HCT116 (cell line): ENCODE measurements at places on chromosomes 1 and 21. TPM values are rescaled to one million over a fixed set of nuclear protein-coding genes. Genes with fewer than 3 reads are reported as not detected.

DNA sequence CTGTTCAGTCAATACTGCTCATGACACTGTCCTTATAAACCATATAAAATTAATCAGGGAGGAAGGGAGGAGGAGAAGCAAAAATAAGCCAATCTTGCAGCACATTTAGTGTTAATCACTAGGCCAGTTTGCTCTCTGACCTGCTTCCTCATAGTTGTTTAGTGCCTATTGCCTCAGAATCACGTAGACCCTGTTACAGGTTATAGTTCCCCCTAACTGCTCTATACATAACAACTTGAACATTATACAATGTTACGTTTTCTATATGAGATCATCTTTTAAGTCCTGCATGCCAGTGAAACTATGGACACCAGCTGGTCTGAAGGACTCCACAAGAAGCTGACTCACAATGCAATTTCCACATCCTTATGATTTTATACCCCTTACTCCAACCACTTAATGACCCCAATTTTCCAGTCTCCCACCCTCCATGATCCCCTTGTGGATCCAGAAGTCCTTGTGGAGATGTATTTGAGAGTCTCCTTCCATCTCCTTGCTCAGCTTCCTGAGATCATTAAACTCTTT is 34.9 kb upstream of the TACSTD2 start:
- H3K27ac ChIP-seq: no peak overlapping the region
- H3K4me3 ChIP-seq: no peak overlapping the region
- H3K27me3 ChIP-seq: no peaks in the 10 kb centered on the region
- H3K36me3 ChIP-seq: no peaks in the 10 kb centered on the region
- DNase-seq: no peak

DNA sequence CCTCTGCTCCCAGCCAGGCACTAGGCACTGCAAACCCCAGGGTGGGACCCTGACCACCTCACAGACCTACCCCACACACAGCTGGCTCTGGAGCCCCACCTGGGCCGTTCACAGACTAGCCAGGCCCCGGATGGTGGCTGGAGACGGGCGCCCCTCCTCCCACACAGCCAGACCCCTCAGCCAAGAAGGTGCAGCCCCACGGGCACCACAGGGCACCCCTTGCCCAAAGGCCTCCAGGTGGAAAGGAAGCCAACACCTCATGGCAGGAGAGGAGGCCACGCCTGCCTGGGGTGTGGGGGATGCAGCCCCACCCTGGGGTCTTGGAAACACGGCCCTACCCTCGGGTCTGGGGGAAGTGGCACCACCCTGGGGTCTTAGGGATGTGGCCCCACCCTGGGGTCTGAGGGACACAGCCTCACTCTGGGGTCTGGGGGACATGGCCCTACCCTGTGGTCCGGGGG is 44.6 kb downstream of the WNT9A start:
- no peak for DNase-seq
- no peaks in the 10 kb centered on the region for H3K36me3 ChIP-seq
- H3K27ac ChIP-seq: no peak overlapping the region

GRCh38 chr1:183003203-183003602 is 20.0 kb upstream of the LAMC1 start:
- DNase-seq: no peak
- H3K4me3 ChIP-seq: no peak overlapping the region
- no peak overlapping the region for H3K27ac ChIP-seq
- H3K36me3 ChIP-seq: no peaks in the 10 kb centered on the region

- no peaks in the 10 kb centered on the region for H3K27me3 ChIP-seq
- H3K4me1 ChIP-seq: peaks cover 25% of the 10 kb centered on the region
- H3K36me3 ChIP-seq: no peaks in the 10 kb centered on the region
- no peak for DNase-seq
These were observed 2.6 kb upstream of the TENT5B start for GRCh38 chr1:27015260-27015659.

DNA sequence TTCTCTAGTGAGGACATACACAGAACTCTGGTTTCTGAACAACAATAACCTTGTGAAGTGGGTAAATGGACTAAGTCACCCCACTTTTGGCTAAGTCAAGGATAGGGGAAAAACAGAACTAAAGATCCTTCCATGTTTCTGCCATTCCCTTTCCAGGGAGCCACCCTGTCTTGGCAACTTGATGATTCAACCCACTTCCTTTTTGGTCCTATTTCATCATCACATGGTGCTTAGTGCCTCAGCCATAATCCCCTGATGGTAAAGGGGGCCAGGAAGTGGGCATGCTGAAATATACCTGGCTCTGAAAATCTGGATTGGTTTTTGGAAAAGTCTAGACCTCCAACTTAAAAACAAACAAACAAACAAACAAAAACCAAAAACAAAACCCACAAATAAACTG is 206.4 kb upstream of the FOXD3 start:
- no peak overlapping the region for H3K4me3 ChIP-seq
- DNase-seq: no peak

DNA sequence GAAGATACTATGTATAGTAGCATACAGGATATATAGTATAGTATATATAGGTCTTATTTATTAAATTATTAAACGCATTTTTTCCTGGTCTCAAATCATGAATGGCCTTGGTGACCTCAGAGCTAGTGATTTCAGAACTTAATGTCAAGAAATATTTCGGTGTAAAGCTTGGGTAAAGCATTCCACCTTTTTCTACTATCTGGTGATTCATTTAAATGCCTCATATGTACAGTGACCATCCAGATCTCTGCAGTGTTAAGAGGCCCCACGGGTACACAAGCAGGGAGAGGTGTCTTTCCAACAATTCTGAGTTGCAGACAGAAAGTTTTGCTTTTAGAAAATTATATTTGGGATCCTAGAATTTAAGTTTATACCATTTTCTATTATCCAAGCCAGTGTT is 626.5 kb downstream of the PTPRC start:
- H3K4me1 ChIP-seq: no peaks in the 10 kb centered on the region
- no peak overlapping the region for H3K4me3 ChIP-seq
- H3K27me3 ChIP-seq: no peaks in the 10 kb centered on the region
- no peaks in the 10 kb centered on the region for H3K36me3 ChIP-seq
- DNase-seq: no peak

GRCh38 chr21:16419188-16419921 is 689.6 kb downstream of the USP25 start:
- DNase-seq: no peak
- H3K27ac ChIP-seq: no peak overlapping the region
- H3K36me3 ChIP-seq: no peaks in the 10 kb centered on the region
- H3K4me3 ChIP-seq: no peak overlapping the region
- H3K27me3 ChIP-seq: no peaks in the 10 kb centered on the region

DNA sequence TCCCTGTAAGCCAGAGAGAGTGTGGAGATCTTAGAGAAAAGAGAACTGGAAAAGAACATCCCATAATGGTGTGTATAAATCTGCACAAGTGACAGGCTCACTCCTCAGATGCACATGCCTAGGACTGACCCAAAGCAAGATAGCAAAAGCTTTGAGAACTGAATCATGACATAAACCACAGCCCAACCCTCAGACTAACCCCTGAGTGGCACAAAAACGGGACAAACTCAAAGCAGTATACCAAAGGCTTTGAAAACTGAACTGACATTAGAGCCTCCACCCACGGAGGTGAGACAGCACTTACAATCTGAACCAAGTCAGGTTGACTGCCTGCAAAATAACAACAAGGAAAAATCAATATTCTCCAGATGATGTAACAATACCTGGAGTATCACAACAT is 70.8 kb downstream of the TIAM1 start:
- peaks cover 18% of the 10 kb centered on the region for H3K4me1 ChIP-seq
- no peak for DNase-seq
- peak overlapping the region; percentile 35; the same call in 1 of the 2 replicates for H3K27ac ChIP-seq
- H3K36me3 ChIP-seq: no peaks in the 10 kb centered on the region
- no peak overlapping the region for H3K4me3 ChIP-seq

DNA sequence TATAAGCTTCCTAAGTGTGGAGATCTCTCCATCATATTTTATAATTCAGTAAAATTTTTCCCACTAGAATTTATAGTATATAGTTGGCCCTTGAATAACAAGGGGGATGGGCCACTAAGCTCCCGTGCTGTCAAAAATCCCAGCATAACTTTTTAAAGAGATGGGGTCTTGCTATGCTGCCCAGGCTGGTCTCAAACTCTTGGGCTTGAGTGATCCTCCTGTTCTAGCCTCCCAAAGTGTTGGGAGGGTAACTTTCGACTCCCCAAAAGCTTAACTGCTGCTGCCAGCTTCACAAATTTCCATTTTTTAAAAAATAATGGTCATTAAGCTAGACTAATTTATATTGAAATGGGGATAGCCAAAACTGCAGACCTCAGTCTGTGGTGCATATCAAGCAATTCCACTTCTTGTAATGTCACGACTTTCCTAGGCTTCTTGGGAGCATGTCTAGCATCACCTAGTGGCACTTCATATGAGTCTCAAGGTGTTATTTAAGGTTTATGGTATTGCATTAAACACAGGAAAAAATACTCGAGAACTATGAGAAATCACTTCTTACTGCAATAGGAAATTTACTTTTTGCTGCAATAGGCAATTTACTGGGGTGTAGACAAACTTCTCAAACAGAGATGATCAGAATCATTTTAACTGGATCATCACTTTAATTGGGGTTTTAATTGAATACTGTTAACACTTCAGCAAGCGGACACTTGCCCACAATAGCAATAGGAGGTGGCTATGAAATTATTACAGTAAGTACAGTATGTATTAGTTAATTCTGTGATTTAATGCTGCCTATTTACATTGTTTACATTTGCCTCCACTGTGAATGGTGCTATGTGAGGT is 19.3 kb upstream of the ACTA1 start:
- DNase-seq: peak; percentile 4
- no peak overlapping the region for H3K4me3 ChIP-seq
- H3K36me3 ChIP-seq: peaks cover 9% of the 10 kb centered on the region; the same call in 1 of the 2 replicates
- no peaks in the 10 kb centered on the region for H3K27me3 ChIP-seq
- no peak overlapping the region for H3K27ac ChIP-seq
- H3K4me1 ChIP-seq: no peaks in the 10 kb centered on the region

GRCh38 chr1:36802018-36802417 is 232.3 kb downstream of the GRIK3 start:
- H3K4me3 ChIP-seq: no peak overlapping the region
- H3K27me3 ChIP-seq: peaks cover 51% of the 10 kb centered on the region
- H3K36me3 ChIP-seq: no peaks in the 10 kb centered on the region
- H3K27ac ChIP-seq: no peak overlapping the region

GRCh38 chr1:207423560-207424292 is 30.4 kb upstream of the CR2 start:
- no peaks in the 10 kb centered on the region for H3K4me1 ChIP-seq
- H3K27ac ChIP-seq: no peak overlapping the region
- no peaks in the 10 kb centered on the region for H3K27me3 ChIP-seq
- H3K4me3 ChIP-seq: peak overlapping the region; percentile 1; the same call in 1 of the 2 replicates
- H3K36me3 ChIP-seq: no peaks in the 10 kb centered on the region

DNA sequence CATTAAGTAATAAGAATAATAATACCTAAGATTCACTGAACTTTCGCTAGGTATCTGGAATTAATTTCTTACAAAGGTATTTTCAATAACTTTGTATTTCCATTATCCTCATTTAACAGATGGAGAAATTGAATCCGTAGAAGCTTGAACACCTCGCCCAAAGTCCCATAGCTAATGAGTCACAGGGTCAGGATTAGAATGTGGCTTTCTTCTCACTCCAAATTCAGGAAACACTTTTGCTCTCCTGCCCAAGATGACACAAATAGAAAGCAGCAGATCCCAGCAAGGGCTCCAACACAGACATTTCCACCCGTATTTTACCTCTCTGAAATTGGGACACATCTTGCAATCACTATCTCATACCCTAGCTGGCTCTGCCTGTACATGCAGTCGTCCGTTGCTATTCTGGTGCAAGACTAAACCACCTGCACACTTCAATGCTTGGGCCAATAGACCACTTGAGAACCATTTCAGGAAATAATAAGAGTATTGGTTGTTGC is 125.9 kb upstream of the GREM2 start:
- no peak overlapping the region for H3K27ac ChIP-seq
- no peak for DNase-seq
- H3K4me1 ChIP-seq: no peaks in the 10 kb centered on the region
- H3K36me3 ChIP-seq: no peaks in the 10 kb centered on the region

DNA sequence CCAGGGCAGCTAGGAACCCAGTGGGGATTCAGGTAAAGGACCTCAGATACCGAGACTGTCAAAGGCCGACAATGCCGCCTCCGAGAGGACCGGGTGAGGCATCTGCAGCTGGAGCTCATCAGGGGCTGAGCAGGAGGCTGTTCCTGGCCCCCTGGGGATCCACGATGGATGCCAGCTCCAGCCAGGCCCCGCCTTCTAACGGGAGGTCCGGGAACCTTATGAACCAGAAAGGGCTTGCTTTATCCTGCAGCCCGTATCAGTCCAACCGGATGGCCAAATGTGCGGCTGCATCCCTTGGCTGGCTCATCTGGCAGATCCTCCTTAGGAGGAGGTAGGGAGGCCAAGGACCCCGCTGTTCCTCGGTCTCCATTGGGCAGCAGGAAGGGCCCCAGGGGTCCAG is 32.0 kb downstream of the SLC45A1 start:
- H3K36me3 ChIP-seq: peaks cover 2% of the 10 kb centered on the region
- DNase-seq: no peak
- peaks cover 22% of the 10 kb centered on the region for H3K4me1 ChIP-seq
- H3K4me3 ChIP-seq: no peak overlapping the region
- no peaks in the 10 kb centered on the region for H3K27me3 ChIP-seq

DNA sequence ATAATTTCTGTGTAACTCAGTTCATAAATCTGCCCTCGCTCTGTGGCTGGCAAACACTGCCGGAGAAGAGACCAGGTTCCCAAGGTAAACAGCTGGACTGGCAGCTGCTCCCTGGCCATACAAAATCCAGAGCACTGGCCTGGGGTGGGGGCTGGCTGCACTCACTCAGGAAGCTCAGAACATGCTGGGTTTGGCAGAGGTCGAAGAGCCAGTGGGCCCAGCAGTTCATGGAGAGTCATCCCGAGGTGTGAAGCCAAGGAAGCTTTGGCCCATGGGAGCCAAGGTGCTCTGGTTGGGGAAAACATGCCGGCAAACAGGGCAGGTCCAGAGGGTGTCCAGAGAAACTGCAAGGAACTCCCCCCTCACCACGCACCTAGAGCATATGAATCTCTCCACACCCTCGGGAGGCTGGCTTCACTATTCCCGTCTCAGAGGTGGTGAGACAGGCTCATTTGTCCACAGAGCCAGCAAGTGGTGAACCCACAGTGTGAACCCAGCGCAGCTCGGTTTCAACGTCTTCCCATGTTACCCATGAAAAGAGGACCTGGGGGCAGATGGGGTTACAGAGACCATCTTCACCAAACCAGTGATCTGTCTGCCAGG is 102.4 kb downstream of the DMRTB1 start:
- no peak overlapping the region for H3K4me3 ChIP-seq
- H3K27ac ChIP-seq: no peak overlapping the region
- no peaks in the 10 kb centered on the region for H3K36me3 ChIP-seq
- no peaks in the 10 kb centered on the region for H3K4me1 ChIP-seq

GRCh38 chr1:214500340-214501055 is 50.9 kb downstream of the PTPN14 start:
- no peak overlapping the region for H3K27ac ChIP-seq
- no peaks in the 10 kb centered on the region for H3K27me3 ChIP-seq
- H3K36me3 ChIP-seq: no peaks in the 10 kb centered on the region

The WDR64 gene
- not detected for total RNA-seq

The NPR1 gene
- 0.07 TPM for total RNA-seq

The XKR8 gene
- total RNA-seq: 11.0 TPM

The BRDT gene
- not detected for total RNA-seq

The ACOT11 gene
- 31.1 TPM for total RNA-seq

The RRP1 gene
- total RNA-seq: 53.9 TPM

The PPIAL4G gene
- not detected for total RNA-seq

The CLCA4 gene
- not detected for total RNA-seq

The GSTM5 gene
- total RNA-seq: not detected

The TGFB2 gene
- 0.34 TPM for total RNA-seq

The PACC1 gene
- total RNA-seq: 17.6 TPM

The OR14K1 gene
- total RNA-seq: not detected

The PCNX2 gene
- total RNA-seq: 15.3 TPM

The TNFSF4 gene
- total RNA-seq: 0.89 TPM

The AMY1B gene
- total RNA-seq: not detected

The APOBEC4 gene
- not detected for total RNA-seq
